ENCODE measurements at places on chromosomes 11 and 22.

GRCh38 chr11:60530454-60531100 is 15.4 kb downstream of the MS4A13 start:
- DNase-seq: no peak

DNA sequence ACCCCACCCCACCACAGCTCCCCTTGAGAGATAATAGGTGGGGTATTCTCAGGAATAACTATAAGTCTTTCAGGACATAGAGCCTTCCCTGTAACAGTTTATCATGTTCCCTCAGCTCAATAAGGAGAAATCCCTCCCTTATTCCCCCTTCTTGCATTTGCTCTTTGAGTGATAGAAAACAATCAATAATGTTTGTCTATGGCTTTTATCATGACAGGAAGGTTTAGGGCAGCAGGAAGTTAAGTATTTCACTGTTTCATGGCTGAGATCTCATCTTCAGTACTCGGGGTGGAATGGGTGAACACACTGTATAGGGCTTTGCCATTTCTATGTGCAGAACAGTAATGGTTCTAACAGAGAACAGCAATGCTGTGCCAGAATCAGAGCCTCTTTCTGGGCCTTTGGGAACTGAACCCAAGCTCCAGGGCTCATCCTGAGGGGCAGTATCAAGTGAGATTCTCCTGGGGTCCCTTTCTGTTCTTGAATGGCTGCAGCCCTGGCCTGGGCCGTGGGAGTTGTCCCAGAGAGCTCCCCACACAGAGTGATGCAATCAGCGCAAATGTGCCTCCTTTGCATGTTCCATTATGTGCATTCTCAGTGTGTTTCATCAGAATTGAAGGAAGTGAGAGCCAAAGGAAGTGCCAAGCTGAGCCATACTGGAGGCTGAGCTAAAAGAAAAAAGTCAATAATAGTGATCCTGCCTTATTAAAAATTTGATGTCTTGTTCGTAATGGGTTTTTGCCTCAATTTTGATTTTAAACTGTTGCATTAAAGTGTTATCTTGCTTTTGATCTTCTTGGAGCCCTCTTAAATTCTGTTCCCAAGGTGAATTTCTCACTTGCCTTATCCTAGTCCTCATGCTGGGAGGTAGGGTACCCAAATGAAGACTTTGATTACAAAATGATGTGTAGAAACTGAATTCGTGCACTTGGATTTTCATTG is 2.9 kb upstream of the CYP2R1 start:
- DNase-seq: peak; percentile 24

DNA sequence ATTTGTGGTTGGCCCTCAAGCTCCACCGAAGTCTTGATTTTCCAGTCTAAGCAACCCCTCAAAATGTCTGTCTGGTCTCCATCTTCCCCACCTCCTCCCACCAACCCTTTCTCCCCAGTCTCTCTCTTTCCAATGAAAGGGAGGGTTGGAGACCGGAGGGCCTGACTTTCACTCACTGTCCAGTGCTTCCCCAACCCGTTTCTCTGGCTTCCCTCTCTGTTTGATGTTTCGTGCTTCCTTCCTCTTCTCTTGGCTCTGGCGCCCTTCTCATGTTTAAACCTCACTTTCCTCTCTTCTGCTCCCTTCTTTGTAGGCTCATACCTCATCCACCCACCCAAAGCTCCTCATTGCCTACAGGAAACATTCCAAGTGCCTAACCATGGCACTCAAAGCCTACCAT is 11.1 kb upstream of the VPS37C start:
- DNase-seq: no peak

DNA sequence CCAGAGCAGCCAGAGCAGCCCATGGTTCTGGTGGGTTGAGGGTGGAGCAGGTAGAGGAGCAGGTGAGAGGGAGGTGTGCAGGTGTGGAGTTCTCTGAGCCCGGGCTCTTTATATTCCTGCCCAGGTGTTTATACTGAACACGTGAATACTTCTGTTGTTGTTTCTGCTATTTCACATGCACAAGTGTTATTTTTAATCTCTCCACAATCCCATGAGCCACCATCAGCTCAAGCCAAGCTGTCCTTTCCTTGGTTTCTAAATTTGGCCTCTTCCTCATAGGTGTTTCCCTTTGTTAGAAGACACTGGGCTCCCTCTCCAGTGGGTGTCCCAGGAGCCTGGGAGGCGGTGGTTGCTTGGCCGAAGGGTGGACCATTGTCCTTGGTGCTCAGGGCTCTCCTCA is at the start of gene KRTAP5-3:
TSS of gene KRTAP5-3 (minus strand) at position 101 of the 400 bp plus-strand sequence. CDS start at position 23, 78 bp downstream.
- DNase-seq: no peak

GRCh38 chr22:39593066-39593930 is 22.7 kb downstream of the CACNA1I start:
- no peak for DNase-seq

GRCh38 chr22:39454385-39454871 is 2.4 kb upstream of the MGAT3 start:
- DNase-seq: no peak

DNA sequence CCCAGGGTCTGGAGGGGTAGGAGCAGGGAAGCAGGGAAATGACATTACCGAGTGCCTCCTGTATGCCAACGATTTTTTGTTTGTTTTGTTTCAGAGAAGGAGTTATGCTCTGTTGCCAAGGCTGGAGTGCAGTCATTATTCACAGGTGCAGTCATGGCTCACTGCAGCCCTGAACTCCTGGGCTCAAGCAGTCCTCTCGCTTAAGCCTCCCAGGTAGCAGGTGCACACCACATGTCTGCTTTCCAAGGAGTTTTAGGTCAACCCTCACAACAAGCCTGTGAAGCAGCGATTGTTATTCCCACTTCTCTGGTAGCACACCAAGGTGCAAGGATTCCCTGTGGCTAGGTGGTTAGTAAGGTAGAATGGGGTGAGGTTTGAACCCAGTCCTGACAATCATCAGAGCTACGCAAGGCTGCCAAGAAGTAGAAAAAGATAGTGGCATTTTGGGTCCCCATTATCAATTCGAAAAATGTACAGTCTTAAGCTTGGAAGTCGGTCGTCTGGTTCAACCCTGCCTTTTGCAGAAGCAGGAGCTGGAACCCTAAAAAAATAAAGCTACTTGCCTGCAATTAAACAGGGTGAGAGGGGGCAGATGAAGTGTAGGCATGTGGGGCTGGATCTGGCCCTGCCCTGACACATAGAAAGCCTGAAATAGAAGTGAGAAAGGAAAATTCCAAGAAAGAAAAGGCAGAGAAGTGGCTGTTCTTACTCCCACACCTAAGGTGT is 9.1 kb downstream of the UCP3 start:
- no peak for DNase-seq

- DNase-seq: no peak
Measured at GRCh38 chr22:46770726-46771125, 8.3 kb downstream of the TBC1D22A start.

DNA sequence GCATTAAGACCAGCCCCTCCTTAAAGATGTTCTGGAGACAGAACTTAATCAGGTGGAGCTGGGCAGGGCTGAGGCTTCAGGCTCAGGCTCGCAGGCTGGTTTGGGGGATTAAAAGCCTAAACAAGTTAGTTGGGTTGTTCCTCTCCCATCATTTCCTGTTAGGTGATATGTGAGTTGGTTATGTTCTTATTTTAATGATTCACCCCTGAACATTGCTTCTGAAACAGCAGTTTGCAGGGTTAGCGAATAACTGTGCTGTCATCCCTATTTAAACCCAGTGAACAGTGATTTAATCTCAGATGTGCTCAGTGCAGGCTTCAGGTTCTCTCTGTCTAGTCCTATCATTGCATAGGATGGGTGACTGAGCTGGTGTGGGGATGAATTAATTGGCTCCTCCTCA is 47.4 kb upstream of the BIRC3 start:
- no peak for DNase-seq

DNA sequence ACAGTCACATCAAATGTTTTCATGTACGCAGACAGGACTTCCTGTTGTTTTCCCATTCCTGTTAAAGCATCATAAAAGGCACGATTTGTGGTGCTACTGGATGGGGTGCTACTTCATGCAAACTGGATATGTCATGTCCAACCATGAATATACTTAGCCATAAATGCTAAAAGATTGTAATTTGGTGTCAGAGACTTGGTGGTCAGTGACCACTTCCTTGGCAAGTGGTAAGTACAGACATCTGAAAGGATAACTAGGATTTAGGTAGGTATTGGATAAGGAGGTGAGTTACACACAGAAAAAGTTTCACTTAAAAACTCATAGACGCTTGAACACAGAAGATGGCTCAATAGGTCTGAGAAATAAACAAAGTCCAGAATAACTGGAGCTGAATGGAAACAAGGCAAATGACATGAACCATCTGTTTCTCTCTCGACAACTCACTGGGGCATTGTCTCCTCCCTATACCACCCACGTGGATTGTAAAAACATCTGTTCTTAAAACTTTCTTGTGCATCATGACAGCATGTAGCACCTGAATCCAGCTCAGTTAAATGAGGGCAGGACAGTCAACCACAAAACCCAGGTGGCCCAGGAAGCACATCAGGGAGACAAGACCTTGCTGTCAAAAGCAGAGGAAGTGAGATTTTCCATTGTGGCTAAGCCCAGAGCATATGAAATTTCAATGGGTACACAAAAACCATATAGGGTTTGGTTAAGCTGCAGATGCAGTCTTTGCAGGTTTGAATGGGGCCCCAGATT is 22.1 kb upstream of the IGLL5 start:
- no peak for DNase-seq

DNA sequence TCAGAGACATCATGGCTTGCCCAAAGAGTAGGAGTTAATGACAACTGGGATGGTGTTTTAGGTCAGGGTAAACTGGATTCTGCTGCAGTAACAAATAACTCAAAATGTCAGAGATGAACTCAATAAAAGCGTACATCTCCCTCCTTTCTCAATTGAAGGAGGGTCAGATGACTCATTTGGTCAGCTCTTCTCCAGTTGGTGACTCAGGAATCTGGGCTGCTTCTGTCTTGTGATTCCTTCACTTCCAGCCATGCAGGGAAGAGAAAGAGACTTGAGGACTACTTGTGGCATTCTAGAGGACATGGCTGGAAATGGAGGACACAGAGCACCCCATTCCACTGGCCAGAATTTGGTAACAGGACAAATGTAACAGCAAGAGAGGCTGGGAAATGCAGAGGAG is 3.2 kb upstream of the SYT13 start:
- DNase-seq: no peak

- DNase-seq: no peak
Measured at GRCh38 chr22:38303974-38304373, 13.3 kb downstream of the CSNK1E start.

DNA sequence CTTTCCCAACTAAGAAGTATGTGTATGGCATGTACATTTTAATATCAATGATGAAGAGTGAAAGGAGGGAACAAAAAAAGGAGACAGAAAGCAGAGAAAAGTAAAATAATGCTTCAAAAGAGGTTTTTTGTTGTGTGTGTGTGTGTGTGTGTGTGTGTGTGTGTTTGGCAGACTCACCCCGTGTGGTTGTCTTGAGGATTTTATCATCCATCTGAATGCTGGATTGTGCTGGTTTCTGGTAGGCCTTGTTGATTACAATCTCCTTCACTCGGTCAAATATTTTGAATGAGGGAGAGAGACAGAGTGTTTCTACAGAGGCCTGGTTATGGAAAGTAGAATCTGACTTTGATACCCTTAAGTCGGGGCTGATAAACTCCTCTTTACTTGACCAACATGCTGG is 128.5 kb downstream of the ENTHD1 start:
- no peak for DNase-seq

- DNase-seq: no peak
Measured at GRCh38 chr11:113519989-113520613, 44.9 kb upstream of the DRD2 start.

DNA sequence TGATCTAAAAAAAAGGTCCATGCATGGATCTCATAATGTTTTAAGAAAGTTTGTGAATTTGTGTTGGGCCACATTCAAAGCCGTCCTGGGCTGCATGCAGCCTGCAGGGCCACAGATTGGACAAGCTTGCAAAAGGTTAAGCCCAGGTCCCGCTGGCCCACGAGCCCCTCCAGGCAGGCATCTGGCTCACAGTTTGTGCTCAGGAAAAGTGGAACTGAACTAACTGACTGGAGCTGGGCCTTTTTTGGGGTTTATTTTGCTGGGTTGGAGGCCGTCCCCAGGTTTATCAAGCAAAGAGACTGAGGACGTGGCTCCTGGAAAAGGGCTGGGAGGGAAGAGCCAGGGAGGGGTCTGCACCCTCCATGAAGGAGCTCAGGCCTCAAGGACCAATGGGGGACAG is 32.1 kb upstream of the BAIAP2L2 start:
- no peak for DNase-seq

DNA sequence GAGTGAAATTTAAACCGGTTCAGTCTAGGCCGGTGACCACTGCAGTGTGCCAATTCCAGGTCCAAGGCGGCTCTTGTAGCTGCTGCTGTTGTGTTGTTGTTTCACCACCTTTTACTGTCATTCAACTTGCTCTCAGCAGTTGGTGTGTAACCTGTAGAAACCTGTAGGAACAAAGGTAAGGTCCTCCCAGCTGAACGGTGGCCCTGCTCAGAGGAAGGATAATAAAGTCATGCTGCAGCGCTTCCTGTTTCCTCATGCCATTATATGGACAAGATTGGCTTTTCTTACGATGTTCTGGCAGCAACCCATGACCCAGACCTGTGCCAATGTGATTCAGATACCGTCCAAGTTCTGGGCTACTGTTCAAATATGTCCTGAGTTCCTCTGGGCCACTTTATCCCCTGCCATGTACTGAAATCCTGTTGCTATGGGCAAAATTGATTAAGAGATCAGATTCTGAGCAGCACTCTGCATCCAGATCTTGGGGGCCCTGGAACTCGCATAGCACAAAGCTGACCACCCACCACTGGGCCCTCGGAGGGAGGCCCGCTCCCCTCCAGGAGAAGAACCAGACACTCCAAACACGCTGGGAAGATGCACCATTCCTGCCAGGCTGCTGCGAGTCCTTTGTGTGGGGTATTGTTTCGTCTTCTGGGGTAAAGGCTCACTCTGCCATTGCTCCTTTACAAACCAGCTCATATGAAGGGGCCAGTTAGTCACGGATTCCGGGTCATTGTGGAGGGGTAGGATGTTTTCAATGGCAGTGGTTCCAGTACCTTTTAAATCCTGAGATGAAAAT is 13.2 kb downstream of the FAM181B start:
- DNase-seq: no peak

- peak; percentile 71 for DNase-seq
Measured at GRCh38 chr11:118889797-118890196, 6.1 kb downstream of the CXCR5 start.
